Activated effector memory CD4-positive, alpha-beta T cell treated with anti-CD3 and anti-CD28 coated beads, Interleukin-2, amount 50 U/mL, for 16 hours (primary cell): ENCODE measurements at places on chromosomes 6 and 20.

- DNase-seq: no peak
Measured at GRCh38 chr6:118581489-118581959, 33.4 kb downstream of the PLN start.

GRCh38 chr20:23540624-23541023 is 27.7 kb downstream of the CST9L start:
- DNase-seq: no peak

- DNase-seq: no peak
Measured at GRCh38 chr20:19783966-19784401, 25.9 kb downstream of the RIN2 start.

- no peak for DNase-seq
Measured at GRCh38 chr20:44159711-44160110, 27.3 kb downstream of the JPH2 start.

DNA sequence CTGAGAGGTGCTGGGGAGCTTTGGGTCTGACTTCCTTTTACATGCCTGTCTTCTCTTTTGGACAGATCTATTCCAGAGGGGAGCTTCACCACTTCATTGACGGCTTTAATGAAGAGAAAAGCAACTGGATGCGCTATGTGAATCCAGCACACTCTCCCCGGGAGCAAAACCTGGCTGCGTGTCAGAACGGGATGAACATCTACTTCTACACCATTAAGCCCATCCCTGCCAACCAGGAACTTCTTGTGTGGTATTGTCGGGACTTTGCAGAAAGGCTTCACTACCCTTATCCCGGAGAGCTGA is 13.1 kb downstream of the PRDM1 start:
- no peak for DNase-seq

GRCh38 chr6:164753517-164753916 is 555.9 kb downstream of the C6orf118 start:
- no peak for DNase-seq

DNA sequence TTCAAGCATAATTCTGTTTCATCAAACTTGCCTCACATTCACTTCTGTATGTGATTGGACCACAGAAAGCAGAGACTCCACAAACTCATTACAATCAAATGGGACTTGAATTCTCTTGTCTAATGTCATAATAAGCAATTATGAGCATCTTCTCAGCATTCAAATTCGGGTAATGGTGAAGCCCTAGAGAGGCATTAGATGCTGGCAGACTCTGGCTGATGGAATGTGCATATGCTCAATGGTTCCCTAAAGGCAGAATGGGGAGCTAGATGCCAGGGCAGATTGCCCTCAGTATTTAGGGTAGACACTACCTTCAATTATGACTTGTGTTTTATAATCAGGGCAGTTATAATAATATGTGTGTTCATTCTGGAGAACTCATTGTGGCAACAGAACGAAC is 127.9 kb downstream of the HDGFL1 start:
- DNase-seq: no peak
